ENCODE measurements at places on chromosomes 3 and 15.

- DNase-seq = no peak
These were observed 27.4 kb upstream of the SLCO2A1 start for GRCh38 chr3:134057006-134057653.

DNA sequence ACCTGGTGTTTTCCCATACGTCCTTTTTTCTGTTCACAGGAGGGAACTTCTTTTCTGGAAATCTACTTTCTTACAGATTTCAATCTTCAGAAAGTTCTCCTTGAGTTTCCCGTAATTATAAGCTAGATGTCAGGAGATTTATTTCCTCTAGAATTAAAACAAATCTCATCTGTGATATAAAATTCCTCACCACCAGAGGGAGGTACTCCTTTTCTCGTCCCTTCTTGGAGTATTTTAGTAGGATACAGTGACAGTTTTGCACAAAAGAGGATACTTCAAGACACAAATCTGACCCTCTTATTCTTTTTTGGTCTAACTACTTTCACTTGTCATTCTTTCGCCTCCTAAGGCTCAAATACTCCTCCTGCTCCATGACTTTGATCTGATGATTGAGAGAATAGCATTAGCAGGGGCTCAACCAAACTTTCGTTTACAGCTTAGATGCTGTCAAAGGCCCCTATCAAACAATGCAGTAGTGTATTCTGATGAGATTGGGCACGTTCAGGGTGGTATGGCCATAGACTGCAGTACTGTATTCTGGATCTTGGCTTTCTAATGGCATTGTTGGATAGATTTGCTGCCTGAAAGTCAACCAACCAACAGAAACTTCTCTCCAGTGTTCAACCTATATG, 38.0 kb downstream of the TMEM41A start:
- DNase-seq = peak; percentile 44

- DNase-seq = peak; percentile 7
These were observed 118.6 kb upstream of the PRR20G start for GRCh38 chr3:127406309-127407025.

- DNase-seq = no peak
These were observed 245.7 kb downstream of the SV2B start for GRCh38 chr15:91345736-91346135.

- no peak for DNase-seq
These were observed 179.4 kb downstream of the ABHD5 start for GRCh38 chr3:43870120-43870519.

DNA sequence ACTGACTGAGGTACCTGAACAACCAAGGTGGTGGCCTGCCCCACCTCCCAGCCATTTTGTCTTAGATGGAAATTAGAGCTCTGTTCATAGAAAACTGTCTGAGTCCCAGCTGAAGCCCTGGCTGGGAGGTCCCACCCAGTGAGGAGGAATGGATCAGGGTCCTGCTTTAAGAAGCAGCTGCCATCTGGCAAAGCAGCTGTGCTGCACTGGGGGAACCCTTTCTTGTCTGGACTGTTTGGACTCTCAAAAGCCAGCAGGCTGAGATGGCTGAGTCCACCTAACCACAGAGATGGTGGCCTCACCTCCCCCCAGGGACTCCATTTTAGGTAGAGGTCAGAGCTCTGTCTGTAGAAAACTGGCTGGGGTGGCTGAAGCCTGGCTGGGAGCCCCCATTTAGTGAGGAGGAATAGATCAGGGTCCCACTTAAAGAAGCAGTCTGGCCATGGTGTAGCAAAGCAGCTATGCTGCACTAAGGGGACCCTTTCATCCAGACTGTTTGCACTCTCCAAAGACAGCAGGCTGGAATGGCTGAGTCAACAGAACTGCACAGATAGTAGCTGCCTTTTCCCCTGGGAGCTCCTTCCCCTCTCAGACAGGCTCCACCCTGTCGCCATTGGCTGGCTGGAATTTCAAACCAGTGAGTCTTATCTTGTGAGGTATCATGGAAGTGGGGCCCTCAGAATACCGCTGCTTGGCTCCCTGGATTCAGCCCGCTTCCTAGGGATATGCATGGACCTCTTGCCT, 116.9 kb downstream of the EPHA6 start:
- DNase-seq = no peak

DNA sequence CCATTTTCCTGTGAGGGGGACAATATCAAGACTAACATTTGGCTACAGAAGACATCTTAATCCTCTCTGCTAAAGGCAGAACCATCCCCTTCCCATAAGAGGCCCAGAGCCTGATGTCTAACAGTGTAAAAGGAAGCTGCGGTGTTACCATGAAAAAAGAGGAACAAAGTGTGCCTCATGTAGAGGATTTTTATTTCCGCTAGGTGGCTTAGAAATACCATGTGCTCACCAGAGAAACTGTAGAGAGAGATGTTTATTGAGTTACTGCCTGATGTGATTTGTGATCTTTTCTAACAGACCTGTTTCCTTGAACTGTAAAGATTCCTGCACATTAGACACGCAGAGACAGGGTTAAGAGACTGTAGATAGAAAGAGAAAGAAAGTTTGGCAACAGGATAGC, 22.0 kb downstream of the OR5H15 start:
- DNase-seq = peak; percentile 61

DNA sequence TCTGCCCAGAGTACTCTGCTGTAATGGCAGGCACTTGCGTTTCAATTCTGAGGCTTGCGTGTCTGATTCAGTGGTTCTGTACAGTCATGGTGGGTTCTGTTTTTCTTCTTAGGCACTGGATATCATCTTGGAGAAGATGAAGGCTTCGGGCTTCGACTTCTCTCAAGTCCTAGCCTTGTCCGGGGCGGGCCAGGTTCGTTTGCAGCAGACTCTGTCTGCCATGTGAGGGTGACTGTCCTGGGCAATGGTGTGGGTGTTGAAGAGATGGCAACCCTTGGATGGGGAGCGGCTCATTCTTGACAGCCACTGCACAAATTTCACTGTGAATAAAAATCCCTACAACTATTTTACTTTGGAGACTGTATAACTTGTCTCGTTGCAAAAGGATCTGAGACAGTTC, 16.2 kb downstream of the XYLB start:
- no peak for DNase-seq

DNA sequence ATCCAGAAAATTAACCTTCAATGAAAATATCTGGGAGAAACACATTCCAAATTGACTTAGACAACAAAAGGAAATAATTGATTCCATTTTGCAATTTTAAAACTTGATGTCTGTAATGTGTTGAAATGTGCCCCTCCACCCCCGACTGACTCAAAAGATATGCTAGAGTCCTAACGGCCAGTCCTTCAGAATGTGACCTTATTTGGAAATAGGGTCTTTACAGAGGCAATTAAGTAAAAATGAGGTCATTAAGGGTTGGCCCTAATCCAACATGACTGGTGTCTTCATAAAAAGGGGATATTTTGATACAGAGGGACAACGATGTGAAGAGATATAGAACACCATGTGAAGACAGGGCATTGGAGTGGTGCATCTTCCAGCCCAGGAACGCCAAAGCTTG, 153.9 kb downstream of the PDZRN3 start:
- no peak for DNase-seq

DNA sequence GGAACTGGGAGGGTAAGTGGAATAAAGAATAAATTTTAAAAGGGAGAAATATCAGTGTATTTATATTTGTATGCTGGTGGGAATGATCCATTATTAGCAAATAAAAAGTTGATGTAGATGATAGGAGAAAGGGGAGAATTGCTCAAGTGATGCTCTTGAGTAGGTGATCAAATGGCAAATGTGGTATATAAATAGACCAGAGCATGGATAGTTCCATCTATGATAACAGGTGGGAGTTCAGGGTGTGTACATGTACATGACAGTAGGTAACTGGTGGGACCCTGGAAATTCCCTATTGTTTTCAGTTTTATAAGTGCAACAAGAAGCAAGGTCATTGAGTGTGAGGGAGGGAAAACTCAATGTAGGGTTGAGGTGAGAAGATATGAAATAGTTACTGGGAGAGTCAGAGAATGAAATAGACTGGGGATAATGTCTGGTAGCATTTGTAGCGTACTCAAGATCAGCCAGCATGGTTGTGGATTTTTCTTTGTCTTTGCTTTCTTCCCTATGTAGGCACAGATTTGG, 31.3 kb upstream of the EBLN2 start:
- no peak for DNase-seq

DNA sequence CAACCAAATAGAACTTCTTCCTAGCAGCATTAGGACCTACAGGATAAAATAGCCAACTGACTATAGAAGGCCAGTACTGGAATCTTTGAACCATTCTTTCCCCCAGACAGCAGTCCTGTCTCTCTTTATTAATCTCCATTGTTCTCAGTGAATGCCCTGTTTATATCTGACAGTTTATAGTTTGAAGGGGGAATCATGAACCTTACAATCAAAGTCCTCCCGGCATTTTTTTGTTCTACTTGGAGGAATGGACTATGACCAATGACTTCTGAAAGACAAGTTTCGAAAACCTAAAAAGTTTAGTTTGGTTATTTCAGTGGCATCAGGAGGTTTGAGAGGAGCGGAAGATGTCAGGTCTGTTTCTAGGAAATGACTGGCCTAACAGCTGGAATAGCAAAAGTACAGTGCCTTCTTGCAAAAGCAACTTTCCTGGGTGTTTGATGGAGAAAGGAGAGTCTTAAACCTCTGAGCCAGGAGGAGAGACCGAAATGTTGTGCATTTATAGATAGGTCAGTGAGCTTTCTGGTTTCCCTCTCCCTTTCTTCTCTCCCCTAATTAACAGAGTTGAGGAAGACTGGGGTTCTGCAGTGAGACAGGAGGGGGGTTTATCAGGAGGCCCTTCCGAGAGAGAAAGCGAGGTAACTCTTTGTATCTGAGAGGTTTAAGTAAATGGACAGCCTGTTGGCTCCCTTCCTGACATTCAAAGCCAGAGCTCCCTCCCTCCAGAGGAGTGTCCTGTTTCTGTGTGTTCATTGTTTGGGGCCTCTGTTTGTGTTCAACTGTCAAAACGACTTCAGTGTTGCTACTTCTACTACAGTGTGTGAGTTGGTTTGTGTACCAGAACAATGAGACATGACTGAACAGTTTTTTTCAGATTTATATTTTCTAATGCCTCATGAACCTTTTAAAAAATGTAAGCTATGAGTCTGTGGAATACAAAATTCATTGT, 383.0 kb upstream of the RARB start:
- no peak for DNase-seq

GRCh38 chr15:80776420-80777045, 2.6 kb upstream of the CEMIP start:
- peak; percentile 88 for DNase-seq

GRCh38 chr15:78342021-78342420, 1.9 kb downstream of the CRABP1 start:
- DNase-seq = no peak

- DNase-seq = no peak
These were observed 118.1 kb downstream of the EDEM1 start for GRCh38 chr3:5305684-5305989.

GRCh38 chr3:57682284-57682683, 10.6 kb downstream of the DENND6A start:
- DNase-seq = no peak

GRCh38 chr15:93894438-93895036, 336.8 kb upstream of the MCTP2 start:
- DNase-seq = no peak

DNA sequence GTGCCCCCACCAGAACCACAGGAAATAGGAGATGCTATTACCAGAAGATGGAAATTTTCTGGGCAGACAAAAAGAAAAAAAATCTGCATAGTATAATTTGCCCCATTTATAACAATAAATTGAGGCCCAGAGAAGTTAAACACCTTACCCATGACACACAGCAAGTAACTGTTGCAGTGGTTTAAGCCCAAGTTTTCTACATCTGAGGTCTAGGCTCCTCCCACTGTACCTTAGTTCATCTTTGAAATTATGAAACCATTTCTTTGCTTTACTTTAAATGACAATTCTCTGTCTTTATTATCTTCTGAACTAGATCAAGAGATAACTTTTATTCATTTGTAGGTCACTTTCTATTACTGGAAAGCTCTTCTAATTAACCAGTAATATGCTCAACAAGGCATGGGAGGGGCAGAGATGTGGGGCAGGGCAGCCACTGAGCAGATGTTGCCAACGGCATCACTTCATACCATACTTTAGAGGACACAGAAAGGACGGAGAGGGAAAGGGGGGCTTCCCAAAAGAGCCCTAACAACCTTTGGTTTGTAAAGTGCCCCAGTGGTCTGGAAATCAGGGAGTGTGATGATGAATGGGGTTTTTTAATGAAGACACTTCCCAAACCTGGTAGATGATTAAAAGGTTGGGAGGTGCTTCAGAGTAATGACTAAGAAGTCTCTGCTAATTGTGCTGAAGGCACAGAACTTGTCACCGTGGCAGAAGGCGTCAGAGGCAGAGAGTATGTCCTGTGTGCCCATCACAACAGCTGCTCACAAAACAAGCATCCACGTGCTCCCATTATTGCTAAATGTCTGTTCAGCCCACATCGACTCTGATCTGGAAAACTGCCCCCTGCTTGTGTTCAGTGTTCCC, 342.5 kb downstream of the SHQ1 start:
- DNase-seq = no peak

GRCh38 chr3:43015572-43015971, 36.5 kb downstream of the GASK1A start:
- no peak for DNase-seq

DNA sequence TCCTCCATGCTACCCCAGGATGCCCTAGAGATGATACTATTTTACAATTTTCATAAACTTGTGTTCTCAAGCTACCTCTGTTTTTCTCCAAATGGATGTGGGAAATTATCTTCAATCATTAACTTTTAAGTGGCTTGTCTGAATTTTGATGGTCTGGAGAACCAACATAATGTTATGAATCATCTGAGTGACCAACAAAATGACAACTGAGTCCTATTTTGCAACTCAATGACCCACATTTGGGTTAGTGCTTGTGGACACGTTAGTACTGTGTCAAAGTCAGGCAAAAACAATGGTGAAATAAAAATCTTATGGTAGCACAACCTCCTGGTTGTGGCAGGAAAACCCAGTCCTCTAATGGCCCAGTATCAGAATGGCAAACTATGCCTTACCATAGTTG, 352.4 kb upstream of the ZNF385D start:
- no peak for DNase-seq

GRCh38 chr3:192570821-192571791, 156.2 kb downstream of the FGF12 start:
- peak; percentile 68 for DNase-seq

DNA sequence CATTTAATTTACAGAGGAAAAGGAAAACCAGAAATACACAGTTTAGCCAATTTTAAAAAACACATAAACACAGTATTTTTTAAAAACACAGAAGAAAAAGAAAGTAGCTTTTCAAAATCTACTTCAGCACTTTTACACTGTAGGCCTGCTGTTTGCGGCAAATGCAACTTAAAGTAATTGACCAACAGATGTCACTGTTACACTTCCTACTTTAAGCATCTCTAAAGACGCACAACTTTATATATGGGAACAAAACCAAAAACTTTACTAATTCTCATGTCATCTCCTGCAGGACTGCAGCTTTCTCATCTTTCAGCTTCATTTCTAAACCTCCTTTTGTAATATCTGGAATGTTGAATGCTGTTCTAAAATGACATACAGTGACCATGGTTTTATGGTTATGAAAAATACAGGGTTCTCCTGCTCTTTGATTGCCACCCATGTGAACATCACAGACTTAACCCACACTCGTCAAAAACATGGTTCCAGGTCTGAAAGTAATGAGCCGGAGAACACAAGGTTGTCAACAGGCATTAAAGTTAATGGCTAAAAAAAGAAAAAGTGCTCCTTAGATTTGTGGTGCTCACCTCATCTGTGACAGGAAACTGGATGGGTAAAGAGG, 107.9 kb downstream of the FMN1 start:
- DNase-seq = peak; percentile 64

Data from common myeloid progenitor, CD34-positive (primary cell).